ENCODE measurements at places on chromosomes 6 and 20.

DNA sequence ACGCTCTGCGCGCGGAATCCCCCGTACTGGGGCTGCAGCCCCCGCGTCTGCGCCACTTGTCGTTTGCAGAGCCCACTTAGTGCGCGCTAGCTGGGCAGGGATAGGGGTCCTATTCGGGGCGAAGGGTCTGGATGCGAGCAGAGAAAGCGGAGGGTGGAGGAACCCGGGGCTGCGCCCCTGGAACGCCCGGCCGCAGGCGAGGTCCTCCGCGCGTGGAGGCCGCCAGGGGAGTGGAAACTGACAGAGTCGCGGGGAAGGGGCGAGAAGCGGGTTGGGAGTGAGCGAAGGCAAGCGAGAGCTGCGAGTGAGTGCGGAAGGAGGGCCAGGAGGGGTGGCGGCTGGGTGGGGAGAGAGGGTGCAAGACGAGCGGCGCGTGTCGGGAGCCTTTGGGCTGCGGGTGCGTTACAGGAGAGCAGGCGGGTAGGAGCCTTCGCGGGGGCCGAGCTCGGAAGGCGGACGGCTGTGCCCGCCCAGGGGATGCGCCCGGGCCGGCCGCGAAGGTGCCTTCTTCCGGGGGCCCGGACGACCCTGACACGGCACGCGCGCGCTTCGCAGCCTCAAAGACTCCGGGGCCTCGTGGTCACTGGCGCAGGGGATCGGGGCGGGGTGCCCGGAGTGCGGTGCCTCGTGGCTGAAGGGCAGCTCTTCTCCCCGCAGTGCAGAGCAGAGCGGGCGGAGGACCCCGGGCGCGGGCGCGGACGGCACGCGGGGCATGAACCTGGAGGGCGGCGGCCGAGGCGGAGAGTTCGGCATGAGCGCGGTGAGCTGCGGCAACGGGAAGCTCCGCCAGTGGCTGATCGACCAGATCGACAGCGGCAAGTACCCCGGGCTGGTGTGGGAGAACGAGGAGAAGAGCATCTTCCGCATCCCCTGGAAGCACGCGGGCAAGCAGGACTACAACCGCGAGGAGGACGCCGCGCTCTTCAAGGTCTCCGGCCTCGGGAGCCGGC is 1.2 kb downstream of the IRF4 start:
- no peak for ATAC-seq

- no peak for ATAC-seq
These were observed 283.6 kb downstream of the RNGTT start for GRCh38 chr6:88679841-88680240.

- ATAC-seq, result no peak
These were observed 59.2 kb upstream of the SLC22A23 start for GRCh38 chr6:3516092-3516491.

DNA sequence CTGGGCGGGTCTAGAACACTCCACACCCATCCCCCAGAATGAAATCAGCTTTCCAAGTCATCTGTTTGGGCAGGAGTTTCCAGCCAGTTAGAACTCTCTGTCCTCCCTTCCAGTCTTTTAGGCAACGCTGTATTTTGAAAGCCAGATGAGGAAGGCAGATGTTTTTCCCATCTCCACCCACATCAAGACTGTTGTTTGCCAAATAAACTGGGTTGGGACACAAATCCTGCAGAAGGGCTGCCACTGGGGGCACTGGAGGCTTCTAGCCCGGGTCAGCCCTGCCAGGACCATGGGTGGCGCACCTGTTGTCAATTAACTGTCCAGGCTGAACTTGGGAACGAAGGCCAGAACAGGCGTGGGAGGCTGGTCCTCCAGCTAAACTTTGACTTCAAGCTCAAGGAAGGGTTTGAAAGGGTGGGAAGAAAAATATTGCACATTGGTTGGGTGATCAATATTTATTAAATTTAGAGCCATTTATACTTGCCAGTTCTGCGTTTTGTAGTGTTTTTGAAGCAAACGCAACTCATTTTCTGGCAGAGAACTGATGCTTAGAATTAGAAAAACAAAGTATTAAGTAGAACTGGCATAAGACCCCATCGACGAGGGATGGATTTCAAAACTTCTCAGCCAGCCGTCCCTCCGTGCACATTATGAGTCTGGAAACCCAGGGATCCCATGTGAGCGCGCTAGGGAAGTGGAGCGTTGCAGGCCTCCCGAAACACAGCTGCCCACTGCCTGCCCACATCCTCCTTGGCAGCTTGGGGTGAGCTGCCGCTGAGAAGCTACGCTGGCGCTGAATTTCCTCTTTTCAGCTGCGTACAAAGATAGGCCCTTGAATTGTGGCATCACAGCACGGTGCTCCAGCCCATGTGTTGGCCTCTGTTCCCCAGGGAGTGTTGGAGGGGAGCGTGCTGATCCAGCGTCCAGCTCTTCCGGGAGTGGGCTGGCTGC is 297.4 kb downstream of the QKI start:
- ATAC-seq, result no peak

- no peak for ATAC-seq
These were observed 19.0 kb downstream of the SMAP1 start for GRCh38 chr6:70686548-70687133.

DNA sequence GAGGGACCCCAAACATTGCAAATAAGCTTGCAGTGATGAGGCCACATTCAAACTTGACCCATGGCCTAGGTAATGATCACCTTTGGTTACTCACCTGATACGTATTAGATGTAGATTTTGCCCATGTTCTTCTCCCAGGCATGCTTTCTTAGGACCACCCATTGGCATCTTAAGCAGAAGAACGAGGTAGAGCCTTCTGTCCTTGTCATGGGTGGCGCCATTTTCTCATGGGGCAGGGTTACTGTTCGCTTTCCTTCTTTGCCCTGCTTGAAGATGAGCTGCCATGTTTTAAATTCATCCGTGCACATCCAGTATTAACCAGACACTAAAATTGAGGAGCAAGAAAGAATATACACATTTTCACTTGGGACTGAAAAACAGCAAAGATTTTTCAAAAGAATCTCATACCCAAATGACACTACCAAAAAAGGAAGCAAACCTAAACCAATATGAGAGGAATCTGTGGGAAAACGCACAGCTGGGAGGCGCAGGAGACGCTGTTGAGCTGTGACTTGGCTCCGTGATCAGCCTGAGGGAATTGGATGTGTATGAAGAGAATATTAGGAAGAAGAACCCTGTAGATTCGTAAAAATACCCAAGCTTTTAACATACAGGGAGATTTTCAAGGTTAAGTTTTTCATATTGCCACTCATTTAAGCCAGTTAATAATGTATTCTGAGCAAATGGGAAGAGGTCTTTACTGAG is 36.6 kb downstream of the GMPR start:
- no peak for ATAC-seq

- ATAC-seq, result no peak
These were observed 44.5 kb downstream of the SULF2 start for GRCh38 chr20:47740862-47741184.

DNA sequence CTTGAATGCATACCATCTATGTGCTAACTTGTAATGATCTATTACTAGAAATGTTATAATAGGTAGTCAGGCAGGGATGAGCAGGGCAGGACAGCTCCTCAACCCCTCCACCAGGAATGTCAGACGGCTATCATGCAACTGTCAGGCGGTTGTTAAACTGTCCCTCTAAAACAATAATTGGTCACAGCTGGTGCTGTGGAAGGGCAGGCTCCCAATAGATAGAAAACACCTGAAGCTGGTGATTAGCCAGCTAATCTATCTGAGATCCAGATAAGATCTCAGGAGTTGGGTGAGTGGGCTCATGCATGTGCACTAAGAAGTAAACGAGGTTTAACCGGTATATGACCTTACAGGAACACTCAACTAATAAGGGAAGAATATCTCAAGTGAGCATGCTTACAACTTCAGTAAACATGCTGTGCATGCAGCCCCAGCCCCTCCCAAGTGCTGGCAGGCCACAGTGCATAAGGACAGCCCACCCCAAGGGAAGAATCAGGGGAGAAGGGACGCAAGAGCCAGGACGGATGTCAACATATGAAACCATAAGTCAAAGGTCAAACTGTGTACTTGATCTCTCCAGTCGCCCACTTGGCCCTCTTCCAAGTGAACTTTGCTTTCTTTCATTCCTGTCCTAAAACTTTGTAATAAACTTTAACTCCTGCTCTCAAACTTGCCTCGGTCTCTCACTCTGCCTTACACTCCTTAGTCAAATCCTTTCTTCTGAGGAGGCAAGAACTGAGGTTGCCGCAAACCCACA is 566.2 kb upstream of the NRSN1 start:
- no peak for ATAC-seq

DNA sequence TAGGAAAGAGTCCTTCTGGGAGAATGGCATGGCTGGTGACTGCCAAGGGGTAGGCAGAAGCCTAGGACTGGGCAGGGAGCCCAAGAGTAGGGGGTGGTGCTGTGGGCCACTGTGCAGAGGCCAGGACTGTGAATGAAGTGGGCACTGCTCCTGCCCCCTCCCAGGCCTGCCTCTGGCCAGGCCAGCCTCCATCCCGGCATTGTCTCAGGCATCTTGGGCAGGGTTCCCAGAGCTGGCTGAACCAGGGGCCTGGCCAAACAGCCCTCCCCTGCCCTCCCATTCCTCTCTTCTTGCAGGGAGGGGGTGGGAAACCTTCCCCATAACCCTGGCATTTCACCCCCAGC is 81.6 kb downstream of the MRPL14 start:
- ATAC-seq, result no peak

GRCh38 chr6:136719280-136720044 is 72.8 kb downstream of the MAP3K5 start:
- ATAC-seq, result peak; percentile 67

DNA sequence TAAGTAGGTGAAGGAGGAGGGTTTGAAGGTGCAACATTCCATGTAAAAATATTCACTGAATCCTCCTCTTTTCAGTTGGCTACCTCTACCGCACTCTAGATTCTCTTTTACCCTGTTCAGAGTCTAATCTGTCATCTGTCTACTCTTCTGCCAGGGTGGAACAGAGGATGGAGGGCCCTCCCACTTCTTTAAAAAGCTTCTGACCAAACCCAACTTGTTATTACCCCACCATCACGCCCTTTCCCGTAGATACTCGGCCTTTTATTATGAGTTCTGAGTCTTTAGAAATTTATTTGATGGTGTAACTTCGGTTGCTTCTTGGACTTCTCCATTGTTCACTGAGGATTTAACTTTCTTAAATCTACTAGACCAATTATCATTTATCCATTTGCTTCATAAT is 11.7 kb downstream of the STX11 start:
- ATAC-seq, result no peak

GRCh38 chr6:160141001-160141726 is 19.5 kb downstream of the SLC22A1 start:
- no peak for ATAC-seq
